H4 (cell line): ENCODE measurements at places on chromosomes 2 and 18. TPM values are rescaled to one million over a fixed set of nuclear protein-coding genes. Genes with fewer than 3 reads are reported as not detected.

DNA sequence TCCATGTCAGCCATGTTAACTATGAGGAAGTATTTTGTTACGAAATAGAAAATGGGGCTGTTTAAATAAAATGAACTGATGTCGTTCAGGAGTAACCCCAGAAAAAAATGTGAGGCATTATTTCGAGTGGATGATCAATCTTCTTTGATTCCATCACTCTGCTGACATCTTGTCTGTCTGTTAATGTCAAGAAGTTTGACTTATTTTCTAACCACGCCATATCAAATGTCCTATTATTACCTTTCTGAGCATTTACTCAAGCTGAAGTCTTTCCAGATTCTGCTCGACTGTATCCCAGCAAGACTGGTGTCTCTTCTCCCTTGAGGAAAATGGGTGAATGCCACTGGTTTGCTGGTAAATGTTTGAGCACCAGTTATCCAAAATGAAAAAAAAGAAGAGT is 672.9 kb upstream of the SOX11 start:
- DNase-seq: no peak

DNA sequence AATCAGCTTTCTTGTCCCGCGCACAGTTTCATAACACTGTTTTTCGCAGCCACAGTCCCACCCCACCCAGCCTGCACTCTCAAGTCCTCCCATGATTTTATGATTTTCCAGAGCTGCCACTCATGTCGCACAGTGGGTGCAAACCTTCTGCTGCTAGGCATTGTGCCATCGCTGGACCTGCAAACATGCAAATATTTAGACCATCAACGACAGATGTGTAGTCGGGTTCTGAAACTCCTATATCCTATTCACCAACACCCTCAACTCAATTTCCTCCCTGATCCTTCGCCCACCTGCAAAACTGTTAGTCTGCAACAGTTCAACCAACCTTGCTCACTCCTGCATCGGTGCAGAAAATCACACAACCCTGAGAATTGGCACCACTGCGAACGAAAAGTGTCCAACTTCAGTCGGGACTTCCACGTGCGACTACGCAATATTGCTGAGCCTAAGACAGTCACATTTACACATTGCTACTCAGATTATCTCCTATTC is 871 bp upstream of the ALS2 start:
- DNase-seq: no peak

KIAA2012 gene
- total RNA-seq: not detected in 2 replicates

DNA sequence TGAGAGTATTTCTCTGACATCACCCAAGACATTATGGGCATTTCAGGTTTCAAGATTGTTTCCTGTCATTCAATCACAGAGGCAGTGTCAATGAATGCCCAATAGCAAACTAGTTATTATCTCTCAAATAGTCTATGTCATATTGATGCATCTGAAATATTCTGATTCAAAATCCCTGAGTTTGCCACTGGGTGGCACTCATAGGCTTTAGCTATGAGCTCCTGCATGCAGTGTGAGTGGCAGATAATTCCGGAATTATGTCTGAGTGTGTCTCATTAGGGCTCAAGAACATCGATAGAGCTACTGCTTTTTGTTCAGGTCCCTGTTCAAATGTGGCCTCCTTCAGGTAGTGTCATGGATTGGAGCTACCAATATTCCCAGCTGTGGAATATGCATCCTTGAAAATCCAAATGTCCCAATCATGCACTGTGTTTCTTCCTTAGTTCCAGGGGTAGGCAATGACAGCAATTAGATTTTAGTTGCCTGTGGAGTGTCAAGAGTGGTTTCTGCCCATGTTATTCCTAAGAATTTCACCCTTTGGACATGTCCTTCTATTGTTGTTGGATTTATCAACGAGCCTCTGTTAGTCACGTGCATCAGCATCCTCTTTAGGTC is 7.8 kb upstream of the OR6B3 start:
- DNase-seq: peak; percentile 32

- no peak for DNase-seq
Measured at GRCh38 chr2:47554311-47554905, 151.5 kb downstream of the MSH2 start.

DNA sequence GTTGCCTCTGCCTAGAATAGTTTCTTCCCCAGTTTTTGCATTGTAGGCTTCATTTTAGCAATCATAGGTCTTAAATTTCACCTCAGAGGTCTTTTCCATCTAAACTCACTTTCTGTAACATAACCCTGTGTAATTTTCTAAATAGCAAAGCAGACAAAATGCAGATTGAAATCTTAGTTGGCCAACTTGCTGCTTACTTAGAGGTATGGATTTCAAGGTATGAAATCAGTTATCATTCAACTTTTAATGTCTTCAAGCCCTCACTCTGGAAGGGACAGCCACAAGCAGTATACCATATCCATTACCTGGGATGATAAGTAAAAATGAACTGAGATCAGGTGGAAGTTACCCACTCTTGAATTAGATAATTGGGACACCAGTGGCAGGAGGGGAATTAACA is 3.9 kb downstream of the CCDC121 start:
- no peak for DNase-seq

DNA sequence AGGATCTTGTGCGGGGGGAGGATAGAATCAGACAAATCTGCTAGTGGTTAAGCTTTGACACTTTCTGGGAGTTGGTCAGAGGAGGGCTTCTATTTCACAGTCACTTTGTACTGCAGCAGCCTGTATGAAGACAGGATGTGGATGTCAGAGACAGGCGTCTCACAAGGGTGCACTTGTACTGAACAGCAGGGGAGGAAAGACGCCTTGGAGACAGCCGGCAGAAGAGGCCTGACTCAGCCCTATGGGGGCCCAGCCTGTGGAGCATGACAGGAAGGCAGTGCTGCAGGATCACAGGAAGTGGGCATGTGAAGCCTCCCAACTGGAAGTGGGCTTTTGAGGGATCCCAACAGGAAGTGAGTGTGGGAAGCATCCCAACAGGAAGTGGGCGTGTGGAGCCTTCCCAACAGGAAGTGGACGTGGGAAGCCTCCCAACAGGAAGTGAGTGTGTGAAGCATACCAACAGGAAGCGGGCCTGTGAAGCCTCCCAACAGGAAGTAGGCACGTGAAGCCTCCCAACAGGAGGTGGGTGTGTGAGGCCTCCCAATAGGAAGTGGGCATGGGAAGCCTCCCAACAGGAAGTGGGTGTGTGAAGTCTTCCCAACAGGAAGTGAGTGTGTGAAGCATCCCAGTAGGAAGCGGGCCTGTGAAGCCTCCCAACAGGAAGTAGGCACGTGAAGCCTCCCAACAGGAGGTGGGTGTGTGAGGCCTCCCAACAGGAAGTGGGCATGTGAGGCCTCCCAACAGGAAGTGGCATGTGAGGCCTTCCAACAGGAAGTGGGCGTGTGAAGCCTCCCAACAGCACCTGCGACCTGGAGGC is 212.3 kb downstream of the SNTG2 start:
- peak; percentile 3 for DNase-seq

WBP1 gene
- 86.8 and 93.9 TPM in 2 replicates for total RNA-seq

GRCh38 chr2:68908392-68908970 is 37.3 kb upstream of the BMP10 start:
- DNase-seq: peak; percentile 95

SLC8A1 gene
- total RNA-seq: not detected in 2 replicates

DNA sequence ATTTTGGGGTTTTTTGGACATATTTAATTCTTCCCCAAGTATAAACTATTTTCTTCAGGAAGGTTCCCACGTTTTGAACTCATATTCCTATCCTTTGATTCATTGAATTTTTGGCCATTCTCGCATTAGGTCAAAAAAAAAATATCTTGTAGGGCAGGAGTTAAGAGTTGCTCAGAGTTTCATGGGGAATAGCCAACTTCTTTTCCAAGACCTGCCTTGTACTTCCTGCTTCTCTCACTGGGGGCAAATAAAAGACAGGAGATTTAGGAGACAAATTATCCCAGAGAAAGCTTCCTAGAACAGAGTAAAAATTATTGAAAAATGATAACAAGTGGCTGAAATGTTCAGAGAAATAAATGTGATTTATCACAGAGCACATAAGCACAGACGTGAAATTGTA is 55.2 kb upstream of the BCL11A start:
- DNase-seq: no peak

PLCL1 gene
- total RNA-seq: 0.19 and 0.31 TPM in 2 replicates

- DNase-seq: no peak
Measured at GRCh38 chr2:63057249-63058143, 6.9 kb downstream of the OTX1 start.

- no peak for DNase-seq
Measured at GRCh38 chr2:56001947-56002346, 78.4 kb upstream of the EFEMP1 start.

DNA sequence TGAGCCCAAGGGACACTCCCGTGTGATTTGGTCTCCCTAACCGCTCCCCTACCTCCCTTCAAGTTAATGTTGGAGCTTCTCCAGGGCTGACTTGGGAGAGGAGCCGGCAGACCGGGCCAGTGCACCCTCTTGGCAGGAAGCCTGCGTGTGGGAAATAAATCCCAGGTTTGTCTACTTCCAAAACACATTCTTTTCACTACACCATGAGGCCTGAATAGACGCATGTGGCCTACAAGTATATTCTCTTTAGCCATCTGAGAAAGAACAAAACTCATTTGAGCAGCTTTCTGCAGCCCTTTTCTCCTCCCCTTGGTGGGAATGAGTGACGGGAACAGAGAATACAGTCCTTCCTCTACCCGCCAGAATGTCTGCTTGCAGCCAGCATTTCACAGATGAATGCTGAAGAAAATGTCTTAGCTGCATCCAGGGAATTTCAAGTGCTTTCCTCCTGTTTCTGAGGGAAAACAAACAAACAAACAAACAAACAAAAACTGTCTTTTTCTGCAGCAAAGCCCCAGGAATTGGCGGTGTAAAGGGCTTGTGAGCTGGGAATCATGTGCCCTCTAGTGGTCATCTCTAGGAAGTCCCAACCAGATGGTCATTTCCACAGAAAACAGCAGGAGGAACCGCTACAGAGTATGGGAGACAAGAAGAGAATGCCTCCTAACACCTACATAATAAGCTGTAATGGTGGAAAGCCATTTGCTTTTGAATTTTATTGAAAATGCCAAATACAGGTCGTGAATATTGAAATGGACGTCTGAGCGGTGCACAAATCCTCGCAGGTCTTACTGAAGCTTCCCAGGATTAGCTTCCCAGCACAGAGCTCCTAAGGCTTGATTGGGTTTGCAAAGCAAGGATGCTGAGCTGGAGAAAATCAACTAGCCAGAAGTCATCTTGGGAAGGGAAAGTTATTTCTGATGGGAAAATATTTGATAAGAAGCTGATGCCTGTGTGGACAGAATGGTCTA is 41.2 kb upstream of the DAPL1 start:
- DNase-seq: peak; percentile 57

- peak; percentile 48 for DNase-seq
Measured at GRCh38 chr2:67159929-67160328, 237.2 kb upstream of the ETAA1 start.

DNA sequence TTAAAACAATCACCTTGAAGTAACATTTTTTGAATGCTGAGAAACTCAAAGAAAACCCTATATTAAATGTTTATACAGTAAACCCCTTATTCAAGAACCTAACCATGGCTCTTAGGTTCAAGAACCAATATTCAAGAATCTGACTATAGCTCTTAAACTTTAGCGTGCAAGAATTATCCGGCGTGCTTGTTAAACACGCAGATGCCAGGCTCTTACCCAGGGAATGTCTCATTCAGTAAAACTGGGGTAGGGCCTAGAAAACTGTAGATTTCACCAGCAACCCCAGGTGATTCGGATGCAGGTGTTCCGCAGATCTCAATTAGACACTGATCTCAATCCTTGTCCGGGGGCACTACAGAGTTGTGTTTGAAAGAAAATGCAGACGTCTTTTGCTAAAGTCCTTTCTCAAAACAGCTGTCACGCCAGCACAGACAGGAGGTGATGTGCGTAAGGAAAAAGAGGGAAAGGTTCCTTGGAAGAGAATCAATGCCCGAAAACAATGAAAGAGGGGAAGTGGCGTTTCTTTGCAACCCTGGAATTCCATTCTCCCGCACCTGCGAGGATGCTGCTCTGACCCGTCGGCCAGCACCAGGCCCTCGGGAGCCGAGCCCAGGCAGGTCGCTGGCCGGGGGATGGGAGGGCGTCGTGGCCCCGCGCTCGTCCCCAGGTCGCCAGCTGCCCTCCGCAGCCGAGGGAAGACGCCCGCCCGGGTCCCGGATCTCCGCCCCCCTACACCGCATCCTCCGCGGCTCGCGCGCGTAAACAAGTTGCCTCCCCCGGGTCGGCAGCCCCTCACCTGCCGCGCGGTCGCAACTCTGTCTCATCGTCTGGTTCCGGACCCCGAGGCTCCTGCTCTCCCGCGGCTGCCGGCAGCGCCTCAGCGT is 851 bp downstream of the EIF2AK3 start:
- DNase-seq: no peak

BCL2 gene
- total RNA-seq: 2.7 and 2.9 TPM in 2 replicates

- DNase-seq: no peak
Measured at GRCh38 chr2:3132466-3132865, 245.2 kb downstream of the EIPR1 start.

HOXD11 gene
- total RNA-seq: not detected in 2 replicates

GRCh38 chr2:181916726-181917718 is 25.5 kb downstream of the ITPRID2 start:
- DNase-seq: no peak

DNA sequence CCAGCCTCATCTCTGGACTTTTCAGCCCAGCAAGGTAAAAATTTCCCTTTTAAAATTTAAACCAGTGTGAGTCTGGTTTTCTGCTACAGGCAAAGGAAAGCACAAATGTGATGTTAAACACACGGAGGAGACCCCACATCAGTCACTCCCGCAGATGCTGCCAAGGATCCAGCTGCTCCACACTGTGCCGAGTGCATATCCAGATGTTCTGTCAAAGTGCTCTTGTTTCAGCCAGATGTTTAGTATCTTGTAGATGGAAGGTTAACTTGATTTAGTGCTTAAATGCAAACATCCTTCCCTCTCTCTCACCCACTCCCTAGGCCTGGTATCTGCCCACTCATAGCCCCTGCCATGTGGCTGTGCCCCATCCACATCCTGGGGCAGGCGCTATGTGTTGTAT is 15.8 kb upstream of the ATOH8 start:
- DNase-seq: no peak

DNA sequence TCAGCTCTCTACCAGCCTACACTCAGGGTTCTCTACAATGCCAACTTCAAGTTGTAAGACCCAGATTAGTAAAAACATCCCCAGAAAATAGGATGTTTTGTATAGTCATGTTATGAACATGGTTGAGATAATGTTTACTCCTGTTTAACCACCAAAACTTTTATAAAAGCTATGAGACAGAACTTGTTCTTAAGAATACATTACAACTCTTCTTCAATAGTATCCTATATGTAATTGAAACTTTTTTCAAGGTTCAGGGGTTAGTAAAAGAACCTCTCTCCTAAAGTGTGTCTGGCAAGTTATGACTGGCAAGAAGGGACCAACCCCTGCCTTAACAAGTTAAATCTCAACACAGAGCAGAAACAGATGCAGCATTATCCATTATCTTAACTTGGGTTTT is 118.8 kb upstream of the STK17B start:
- DNase-seq: no peak

GRCh38 chr18:22521026-22521707 is 103.5 kb upstream of the CTAGE1 start:
- DNase-seq: no peak

GRCh38 chr18:8858888-8859511 is 153.6 kb downstream of the MTCL1 start:
- peak; percentile 92 for DNase-seq

- peak; percentile 47 for DNase-seq
Measured at GRCh38 chr2:179422037-179422643, 157.5 kb upstream of the SESTD1 start.

TUBA3E gene
- 0.10 TPM in 1 of 2 replicates, not detected in the other for total RNA-seq

GRB14 gene
- total RNA-seq: 0.48 and 2.6 TPM in 2 replicates

MROH2A gene
- 0.02 TPM in 1 of 2 replicates, not detected in the other for total RNA-seq
